ENCODE measurements at places on chromosomes 6 and 20.

GRCh38 chr6:150751296-150751695 is 114.2 kb upstream of the MTHFD1L start:
- DNase-seq = no peak

GRCh38 chr6:28269492-28269891 is 2.5 kb downstream of the ZSCAN26 start:
- DNase-seq = no peak

DNA sequence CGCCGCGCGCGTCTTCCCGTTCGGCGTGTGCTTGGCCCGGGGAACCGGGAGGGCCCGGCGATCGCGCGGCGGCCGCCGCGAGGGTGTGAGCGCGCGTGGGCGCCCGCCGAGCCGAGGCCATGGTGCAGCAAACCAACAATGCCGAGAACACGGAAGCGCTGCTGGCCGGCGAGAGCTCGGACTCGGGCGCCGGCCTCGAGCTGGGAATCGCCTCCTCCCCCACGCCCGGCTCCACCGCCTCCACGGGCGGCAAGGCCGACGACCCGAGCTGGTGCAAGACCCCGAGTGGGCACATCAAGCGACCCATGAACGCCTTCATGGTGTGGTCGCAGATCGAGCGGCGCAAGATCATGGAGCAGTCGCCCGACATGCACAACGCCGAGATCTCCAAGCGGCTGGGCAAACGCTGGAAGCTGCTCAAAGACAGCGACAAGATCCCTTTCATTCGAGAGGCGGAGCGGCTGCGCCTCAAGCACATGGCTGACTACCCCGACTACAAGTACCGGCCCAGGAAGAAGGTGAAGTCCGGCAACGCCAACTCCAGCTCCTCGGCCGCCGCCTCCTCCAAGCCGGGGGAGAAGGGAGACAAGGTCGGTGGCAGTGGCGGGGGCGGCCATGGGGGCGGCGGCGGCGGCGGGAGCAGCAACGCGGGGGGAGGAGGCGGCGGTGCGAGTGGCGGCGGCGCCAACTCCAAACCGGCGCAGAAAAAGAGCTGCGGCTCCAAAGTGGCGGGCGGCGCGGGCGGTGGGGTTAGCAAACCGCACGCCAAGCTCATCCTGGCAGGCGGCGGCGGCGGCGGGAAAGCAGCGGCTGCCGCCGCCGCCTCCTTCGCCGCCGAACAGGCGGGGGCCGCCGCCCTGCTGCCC is 1.1 kb downstream of the SOX4 start:
- peak; percentile 39 for DNase-seq

GRCh38 chr20:18005990-18006364 is 37.2 kb downstream of the MGME1 start:
- no peak for DNase-seq

GRCh38 chr6:2508071-2508470 is 242.7 kb downstream of the MYLK4 start:
- DNase-seq = no peak

DNA sequence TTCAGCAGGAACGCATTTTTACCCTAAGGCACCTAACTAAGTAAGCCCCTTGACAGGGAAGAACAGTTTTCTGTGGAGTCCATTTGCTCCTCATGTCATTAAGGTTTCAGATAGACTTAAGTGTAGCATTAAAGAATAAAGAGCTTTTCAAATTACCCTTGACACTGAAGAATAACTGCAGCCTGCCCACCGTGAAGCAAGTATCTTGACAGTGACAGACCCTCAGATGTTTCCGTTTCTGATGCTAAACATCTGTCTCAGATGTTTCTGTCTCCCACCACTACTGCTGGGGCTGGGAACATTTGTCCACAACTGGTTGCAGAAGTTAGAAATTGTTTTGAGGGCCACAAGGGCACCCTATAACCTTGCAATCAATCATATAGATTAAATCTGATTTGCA is 50.0 kb downstream of the SNAP25 start:
- no peak for DNase-seq

- no peak for DNase-seq
These were observed 99.5 kb upstream of the SIRPG start for GRCh38 chr20:1757072-1757471.

GRCh38 chr6:155442562-155442961 is 13.1 kb downstream of the NOX3 start:
- no peak for DNase-seq

DNA sequence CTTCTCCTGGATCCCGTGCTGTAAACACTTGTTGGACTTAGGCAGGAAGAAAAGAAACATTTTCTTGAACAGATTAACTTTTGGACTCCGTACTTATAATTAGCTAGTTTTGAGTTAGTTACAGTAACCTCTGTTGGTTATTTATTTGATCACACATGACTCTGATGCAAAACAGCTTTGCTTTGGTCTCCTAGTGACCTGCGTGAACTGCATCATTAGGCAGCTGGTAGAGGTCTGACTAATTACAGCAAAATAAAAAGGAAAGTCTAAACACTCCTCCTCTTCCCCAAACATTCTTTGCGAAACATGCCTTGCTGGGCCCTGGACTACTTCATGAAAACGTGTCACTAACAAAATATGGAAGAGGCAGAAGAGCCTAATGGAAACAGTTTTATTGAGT is 61.1 kb upstream of the ZFP64 start:
- no peak for DNase-seq

DNA sequence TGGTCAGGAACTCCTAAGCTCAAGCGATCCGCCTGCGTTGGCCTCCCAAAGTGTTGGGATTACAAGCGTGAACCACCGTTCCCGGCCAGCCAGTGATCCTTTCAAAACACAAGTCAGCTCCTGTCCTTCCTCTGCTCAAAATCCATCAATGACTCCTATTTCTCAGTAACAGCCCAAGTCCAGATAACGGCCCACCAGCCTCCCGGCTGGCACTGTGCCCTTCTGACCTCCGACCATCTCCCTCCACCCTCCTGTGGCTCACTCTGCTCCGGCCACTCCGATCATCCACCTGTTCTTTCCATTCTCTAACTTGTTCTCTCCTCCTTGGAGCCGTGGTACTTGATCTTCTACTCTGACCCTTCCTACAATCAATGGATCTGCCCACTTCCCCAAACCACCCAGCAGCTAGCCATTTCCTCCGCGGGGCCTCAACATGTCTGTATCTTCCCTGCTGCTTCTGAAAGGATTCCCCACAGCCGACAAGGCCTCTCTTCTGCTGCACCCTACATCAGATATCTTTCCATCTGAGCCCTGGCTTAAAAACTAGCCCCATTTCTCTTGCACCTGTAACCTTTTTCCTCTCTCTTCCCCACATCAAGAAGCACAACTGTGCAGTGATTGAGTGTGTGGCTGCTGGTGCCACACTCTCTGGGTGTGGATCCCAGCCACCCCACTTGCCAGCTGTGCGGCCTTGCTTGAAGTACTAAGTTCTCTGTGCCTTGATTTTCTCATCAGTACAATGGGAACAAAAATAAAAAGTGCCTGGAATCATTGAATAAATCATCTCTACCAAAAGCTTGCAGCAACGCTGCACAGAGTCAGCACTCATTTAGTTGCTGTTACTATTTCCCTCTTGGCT is 6.1 kb upstream of the ZMYND8 start:
- no peak for DNase-seq

GRCh38 chr20:37849156-37849555 is 53.8 kb upstream of the VSTM2L start:
- no peak for DNase-seq

GRCh38 chr20:768426-768978 is at the start of gene SLC52A3:
Gene SLC52A3 (minus strand): TSS chr20:768500. CDS start chr20:765774, 2,726 bp downstream.
- DNase-seq = no peak

GRCh38 chr6:29759457-29759856 is 36.2 kb downstream of the HLA-F start:
- DNase-seq = no peak

- DNase-seq = no peak
These were observed 103.1 kb downstream of the SULF2 start for GRCh38 chr20:47682028-47682783.

- DNase-seq = no peak
These were observed 65.2 kb upstream of the LOC128125822 start for GRCh38 chr6:63507096-63507495.

DNA sequence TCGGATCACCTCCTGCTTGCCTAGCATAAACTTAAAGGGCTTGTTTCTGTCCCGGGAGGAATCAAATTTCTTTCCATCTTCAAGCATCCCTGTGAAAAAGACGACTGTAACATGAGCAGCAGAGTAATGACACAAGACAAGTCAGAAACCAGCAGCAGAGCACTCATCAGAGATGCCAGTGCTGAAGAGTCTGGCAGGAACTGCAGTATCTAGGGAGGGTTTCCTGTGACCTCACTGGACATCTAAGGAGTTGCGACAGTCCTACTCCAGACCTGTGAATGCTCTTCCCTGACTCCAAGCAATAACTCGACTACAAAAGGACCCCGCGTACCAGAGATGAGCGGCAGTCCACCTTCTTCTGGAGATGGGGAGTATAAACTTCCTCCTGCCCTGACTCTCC is 17.3 kb downstream of the FKBP1A start:
- DNase-seq = no peak

- no peak for DNase-seq
These were observed 162.3 kb upstream of the FBXL4 start for GRCh38 chr6:99110029-99110428.

DNA sequence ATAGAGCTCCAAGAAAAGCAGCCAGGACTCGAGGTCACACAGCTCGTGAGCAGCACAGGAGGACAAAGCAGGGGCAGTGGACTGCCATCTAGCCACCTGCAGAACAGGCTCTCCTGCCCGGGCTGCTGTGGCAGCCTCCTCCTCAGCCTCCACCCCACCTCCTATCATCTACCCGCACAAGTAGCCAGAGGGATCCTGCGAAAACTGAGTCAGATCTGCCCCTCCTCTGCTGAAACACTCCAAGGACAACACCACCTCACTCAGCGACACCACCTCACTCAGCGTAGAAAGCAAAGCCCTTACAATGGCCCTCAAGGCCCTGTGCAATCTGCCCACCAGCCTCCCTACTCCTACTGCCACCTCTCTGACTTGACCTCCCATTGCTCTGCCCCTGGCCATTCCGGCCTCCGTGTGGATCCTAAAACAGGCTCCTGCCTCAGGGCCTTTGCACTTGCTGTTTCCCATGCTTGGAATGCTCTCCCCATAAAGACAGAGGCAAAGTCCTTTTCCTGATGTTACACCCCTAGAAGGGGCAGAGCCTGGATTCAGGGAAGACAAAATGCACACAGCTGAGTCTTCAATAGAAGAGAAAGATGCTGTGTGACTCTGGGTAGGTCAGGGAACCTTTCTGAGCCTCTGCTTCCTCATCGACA is 19.3 kb downstream of the PREX1 start:
- no peak for DNase-seq

GRCh38 chr6:52544602-52545405 is 32.1 kb downstream of the TRAM2 start:
- DNase-seq = no peak

GRCh38 chr6:29892696-29893095 is 49.6 kb upstream of the HLA-A start:
- DNase-seq = no peak

DNA sequence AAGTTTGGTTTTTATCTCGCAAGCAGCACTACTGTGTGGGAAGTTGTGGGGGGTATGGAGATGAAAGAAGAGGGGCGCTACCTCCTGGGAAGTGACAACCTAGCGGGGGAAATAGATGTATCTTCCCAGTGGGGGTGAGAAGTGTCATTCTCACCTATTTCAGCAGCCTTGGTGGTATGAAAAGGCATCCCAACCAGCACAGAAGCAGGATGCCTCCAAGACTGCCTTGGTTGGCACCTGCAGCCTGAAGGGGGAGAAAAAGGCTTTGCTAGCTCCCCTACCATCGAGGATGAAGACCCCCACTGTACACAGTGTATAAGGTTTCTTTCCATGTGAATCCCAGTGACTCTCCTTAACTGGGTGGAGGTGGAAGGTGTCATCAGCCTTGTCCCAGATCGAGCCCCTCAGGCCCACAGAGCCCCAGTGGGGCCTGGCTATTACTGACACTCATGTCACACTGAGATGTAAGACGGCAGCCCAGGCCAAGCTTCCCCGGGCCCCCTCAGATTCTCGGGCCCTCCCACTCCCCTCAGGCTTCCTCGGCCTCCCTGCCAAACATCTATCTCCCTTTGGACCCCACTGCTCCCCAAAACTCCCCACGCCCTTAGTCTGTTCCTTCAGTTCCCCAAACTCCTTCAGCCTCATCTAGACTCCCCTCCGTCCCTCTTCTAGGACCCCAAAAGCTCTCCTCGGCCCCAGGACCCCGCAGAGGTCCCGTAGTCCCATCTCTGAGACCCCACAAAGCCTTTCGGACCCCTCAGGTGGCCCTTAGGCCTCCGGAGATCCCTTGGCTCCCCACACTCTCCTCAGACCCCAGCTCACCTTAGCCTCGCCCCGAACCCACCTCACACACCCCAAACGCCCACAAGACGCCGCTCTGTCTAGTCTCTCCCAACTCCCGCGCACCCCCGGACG is 688 bp downstream of the COMMD7 start:
- peak; percentile 25 for DNase-seq

- DNase-seq = no peak
These were observed 67.4 kb downstream of the IGF2R start for GRCh38 chr6:160036331-160036695.

DNA sequence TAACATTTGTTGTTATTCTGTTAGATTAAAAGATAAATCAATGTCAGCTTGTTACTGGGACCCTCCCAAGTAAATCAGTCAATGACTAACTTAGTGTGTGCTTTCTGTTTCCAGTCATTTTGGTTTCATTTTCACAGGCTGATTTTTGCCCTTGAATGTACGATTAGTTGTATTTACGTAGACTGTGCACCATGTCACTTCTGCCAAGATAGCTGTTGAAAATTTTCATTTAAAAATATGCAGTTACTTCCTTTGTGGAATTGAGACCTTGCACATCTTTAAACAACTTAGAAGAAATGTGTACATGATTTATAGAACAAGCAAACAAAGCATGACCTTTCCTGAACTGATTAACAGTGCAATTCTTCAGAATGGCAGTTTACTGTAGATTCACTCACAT is 944.8 kb upstream of the CITED2 start:
- no peak for DNase-seq

DNA sequence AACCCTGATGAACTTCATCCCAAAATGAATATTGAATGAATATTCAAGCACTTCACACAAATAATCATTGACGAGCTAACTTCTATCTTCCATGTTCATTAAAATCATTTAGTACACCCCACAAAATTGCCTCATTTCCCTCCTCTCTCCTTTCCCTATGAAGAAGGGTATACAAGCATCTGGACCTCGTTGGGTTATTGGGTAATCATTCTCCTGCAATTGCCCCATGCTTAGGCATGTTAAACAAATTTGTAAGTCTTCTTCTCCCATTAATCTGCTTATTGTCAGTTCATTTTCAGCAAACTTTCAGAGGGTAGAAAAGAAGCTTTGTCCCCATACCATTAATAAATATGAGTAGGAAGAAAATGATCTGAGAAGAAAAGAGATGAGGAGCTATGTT is 27.6 kb downstream of the PRKN start:
- DNase-seq = no peak

Measured in activated naive CD4-positive, alpha-beta T cell treated with anti-CD3 and anti-CD28 coated beads, Interleukin-2, amount 50 U/mL, for 16 hours (primary cell).